Renal cortex interstitium (tissue), 15 donors: ENCODE measurements at places on chromosomes 1 and 21. TPM values are rescaled to one million over a fixed set of nuclear protein-coding genes. Genes with fewer than 3 reads are reported as not detected.

- no peak for DNase-seq
Measured at GRCh38 chr1:118982266-118982665, 5.9 kb downstream of the TBX15 start.

- DNase-seq: no peak
Measured at GRCh38 chr21:37232274-37233018, 34.7 kb downstream of the VPS26C start.

- DNase-seq: no peak
Measured at GRCh38 chr1:22442212-22442894, 9.3 kb upstream of the ZBTB40 start.

TRPM2 gene
- 1.2 TPM for polyA plus RNA-seq

DNA sequence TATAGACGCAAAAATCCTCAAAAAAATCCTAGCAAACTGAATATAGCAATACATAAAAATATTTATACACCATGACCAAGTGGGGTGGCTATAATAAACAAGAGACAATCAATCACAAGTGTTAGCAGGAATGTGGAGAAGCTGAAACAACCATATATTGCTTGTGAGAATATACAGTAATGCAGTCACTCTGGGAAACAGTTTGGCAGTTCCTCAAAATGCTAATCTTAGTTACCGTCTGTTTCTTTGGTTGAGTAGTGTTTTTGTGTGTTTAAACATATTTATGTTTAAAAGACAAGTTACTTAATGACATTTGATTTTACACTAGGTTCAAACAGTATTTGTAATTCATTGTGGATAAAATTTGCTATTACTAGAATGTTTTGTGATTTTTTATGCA, 792.0 kb downstream of the LTN1 start:
- no peak for DNase-seq

LCE3D gene
- not detected for polyA plus RNA-seq

DNA sequence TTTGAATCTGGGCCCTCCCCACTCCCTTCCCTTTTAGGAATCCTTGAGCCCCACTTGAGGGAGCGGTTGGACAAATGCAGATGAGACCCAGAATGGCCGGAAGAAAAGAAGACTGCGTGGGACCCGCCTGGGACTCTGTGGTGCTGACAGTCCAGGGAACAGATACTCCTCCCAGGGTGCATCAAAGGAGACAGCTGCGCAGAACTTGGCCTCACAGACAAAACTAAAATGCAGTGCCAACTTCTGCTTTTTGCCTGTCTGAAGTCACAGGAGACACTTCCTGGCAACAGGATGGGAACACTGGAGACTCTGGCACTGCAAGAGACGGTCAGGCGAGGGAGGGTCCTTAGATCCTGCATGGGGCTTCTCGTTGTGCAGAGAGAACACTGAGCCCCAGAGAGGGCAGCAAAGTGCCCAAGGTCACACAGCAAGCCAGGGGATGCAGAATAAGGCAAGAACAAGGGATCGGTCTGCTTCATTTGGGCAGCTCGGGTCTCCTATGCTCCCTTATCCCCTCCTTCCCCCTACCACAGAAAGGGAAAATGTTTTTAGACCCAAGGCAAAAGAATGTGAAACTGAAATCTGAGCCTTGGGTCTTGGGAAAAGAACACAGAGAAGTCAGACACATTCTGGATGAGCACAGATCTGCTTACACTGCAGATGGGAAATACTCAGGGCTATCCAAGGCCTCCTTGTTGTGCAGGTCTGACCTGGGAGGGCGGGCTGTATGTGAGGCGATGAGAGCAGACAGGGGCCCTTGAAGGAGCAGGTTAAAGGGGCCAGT, 182.4 kb downstream of the TRABD2B start:
- no peak for DNase-seq

- DNase-seq: no peak
Measured at GRCh38 chr21:36753556-36753955, 54.6 kb downstream of the SIM2 start.

DNA sequence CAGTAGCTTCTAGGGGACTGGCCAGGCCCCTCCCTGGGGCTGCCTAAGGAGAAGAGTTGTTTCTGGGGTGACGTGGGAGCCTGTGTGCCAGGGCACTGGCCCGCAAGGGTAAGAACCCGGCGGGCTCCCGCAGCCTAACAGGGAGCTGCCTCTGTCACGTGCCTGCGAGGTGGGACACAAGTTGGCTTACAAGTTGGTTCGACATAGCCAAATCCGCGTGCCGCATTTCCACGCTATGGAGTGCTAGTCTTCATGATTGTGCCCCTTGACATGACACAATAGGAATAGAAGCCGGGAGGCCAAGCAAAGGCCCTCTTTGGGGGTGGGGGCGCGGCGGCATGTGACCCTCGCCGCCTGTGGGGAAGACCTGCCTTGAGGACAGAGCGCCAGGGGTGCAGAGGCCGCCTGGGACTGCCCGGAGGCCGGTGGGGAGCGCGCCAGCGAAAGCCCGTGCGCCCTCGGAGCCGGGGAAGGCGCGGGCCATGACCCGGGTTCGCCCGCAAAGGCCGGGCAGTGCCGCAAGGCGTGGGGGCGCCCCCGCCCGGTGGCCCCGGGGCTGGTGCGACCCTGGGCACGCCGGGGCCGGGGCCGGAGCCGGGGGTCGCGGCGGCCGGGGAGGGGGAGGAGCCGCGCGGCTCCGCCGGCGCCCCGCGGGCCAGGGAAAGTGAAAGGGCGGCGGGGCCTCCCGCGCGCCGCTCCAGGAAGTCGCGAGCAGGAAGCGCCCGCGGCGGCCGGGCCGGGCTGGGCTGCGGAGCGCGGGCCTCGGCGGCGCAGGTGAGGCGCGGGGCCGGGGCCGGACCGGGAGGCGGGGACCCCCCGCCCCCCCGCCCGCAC, at the start of gene SLC37A1:
SLC37A1 (plus strand) TSS at position 702 of the 834 bp plus-strand sequence. CDS start 4,603 bp downstream, outside the sequence.
- no peak for DNase-seq

DNA sequence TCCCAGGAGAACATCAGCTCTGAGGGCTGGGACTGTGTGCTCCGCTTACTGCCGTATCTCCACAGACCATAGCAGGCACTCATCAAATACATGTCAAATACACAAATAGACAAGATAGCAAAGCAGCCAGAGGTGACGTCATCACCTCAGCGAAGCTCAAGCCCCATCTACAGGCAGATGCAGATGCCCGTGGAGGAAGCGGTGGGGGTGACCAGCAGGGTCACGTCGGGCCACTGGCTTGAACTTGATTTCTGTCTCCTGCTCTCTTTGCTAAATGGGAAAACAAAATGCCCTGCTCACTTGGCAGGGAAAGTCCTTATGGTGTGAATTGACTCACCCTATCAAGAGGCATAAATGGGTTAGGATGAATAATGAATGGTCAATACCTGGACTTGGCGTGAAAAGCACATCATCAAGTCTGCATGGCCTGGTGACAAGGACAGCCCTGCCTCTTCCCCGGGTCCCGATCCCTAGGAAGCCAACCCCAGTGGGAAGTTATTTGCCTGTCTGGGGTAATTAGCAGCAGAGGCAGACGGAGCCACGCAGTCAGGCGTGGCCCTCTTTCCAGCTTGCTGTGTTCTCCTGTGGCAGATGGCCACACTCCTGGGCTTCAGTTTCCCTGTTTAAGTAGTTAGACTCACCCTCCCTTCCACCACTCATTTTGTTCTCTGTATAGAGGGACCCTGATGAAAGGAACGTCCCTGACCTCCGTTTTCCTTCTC, 536.0 kb downstream of the NPHP4 start:
- no peak for DNase-seq

- DNase-seq: no peak
Measured at GRCh38 chr1:101967871-101968270, 28.9 kb downstream of the OLFM3 start.
